Activated gamma-delta T cell treated with anti-CD3 and anti-CD28 coated beads, Interleukin-2, amount 50 U/mL, for 16 hours (primary cell): ENCODE measurements at places on chromosomes 3 and 15.

GRCh38 chr3:105764378-105765307 lies 104.2 kb downstream of the CBLB start:
- DNase-seq, result no peak

DNA sequence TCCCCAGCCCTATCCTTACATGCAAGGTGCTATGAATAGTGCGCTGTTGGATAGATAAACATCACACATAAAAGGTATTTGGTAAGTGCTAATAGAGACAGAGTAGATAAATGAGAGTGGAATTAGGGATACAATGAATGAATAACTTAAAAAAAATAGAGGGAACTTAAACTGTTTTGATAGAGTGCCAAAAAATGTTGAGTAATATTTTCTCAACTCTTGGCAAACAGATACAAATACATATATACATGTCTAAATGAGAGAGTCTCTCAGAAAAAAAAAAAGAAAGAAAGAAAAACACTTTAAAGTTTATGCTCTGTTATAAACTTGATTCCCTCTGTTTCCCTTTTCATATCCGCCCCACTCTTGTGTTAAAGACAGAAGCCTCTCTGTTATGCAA lies 667.4 kb downstream of the ROBO2 start:
- DNase-seq, result no peak

- no peak for DNase-seq
Observed at GRCh38 chr3:16056217-16056616, 118.3 kb upstream of the GALNT15 start.

DNA sequence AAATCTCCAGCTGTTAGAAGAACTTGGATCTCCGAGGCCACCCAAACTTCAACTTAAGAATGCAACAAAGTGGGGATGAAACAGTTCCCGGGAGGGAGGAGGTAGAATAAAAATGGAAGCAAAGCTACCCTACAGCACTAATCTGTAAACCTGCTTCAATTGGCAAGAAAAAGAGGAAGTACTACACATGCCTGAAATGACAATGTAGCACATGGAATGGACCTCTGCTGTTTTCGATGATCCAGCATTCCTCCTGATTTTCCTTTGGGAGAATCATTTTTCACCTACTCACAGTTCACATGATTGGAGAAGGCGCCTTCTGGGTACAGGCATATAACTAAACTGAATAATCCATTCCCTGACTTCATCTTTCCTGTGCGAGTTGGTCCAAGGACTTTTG lies 1081.5 kb downstream of the FHIT start:
- DNase-seq, result no peak

DNA sequence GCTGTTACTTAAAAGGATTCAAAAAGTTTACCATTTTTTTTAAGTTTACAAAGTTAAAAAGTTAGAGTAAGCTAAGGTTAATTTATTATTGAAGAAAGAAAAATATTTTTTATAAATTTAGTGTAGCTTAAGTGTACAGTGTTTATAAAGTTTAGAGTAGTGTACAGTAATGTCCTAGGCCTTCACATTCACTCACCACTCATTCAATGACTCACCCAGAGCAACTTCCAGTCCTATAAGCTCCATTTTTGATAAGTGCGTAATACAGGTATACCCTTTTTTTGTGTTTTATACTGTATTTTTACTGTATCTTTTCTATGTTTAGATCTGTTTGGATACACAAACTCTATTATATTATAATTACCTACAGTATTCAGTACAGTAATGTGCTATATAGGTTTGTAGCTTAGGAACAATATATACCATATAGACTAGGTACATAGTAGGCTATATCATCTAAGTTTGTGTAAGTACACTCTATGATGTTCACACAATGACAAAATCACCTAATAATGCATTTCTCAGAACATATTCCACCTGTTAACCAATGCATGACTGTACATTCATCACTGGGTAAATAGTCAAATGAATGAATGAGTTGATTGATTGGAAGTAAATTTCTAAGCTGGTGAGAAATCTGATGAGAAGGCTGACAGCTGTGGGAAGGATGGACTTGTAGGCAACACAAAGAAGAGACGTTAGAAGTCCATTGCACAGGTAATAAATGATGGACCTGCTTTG lies 95.2 kb upstream of the CDIN1 start:
- DNase-seq, result no peak

DNA sequence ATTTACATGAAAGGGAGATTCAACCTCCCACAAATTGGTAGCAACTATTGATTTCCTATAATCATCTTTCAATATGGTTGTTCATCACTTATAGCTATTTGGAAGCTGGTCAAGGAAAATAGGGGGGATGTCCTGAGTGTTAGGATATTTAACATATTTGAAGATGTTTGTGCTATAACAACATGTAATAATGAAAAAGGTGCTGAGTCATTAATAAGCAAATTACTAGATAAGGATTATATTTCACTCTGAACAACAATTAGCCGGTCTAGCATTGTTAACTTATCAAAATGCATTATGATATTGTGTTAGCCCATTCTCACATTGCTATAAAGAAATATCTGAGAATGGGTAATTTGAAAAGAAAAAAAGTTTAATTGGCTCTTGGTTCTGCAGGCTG lies 225.8 kb upstream of the ARPP21 start:
- no peak for DNase-seq

GRCh38 chr15:50148362-50148963 lies 29.4 kb upstream of the ATP8B4 start:
- no peak for DNase-seq
